Effector CD8-positive, alpha-beta T cell (primary cell): ENCODE measurements at places on chromosomes 6 and 20.

GRCh38 chr6:45929421-45930361, 86.0 kb downstream of the CLIC5 start:
- DNase-seq, result no peak

DNA sequence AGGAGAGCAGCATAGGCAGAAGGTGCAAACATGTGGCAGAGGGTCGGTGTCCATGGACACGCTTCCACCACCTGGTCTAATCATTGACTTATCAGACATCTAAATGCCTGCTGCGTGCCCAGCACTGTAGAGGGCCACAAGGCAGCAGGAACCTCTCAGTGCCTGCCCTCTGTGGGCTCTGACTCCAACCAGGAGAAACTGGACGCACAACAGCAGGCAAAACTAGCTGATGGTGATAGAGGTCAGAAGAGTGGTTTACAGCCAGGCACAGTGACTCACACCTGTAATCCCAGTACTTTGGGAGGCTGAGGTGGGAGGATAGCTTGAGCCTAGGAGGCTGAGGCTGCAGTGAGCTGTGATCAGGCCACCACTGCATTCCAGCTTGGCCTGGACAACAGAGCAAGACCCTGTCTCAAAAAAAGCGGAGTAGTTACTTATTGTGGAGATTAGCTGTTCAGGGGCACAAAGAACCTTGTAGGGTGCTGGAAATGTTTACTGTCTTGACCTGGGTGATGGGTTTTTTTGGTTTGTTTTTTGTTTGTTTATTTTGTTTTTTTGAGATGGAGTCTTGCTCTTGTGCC, 46.5 kb downstream of the PPARD start:
- DNase-seq, result no peak

GRCh38 chr20:51697096-51697826, 70.9 kb downstream of the ATP9A start:
- no peak for DNase-seq

DNA sequence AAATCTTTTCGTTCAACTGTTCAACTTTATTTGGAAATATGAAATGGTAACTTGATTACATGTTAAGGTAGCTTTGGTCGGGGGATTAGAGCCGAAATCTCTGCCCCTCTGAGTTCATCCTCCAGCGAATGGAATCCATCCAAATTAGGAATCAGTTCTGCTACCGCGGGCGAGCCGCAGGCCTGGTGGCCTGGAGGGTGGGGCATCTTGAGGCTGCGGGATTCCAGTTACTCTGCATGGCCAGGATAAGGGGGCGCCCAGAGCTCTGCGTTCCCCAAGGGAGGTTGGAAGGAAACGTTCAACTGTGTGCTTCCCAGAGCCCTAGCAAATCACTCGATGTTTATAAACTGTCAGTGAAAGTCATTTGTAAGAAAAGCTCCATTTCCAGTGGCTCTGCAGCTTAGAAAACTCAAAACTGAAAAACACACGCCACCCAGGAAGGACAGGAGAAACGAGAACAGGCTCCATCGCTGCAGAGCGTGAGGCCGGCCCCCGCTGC, 262.2 kb downstream of the TAF4 start:
- no peak for DNase-seq

- DNase-seq, result no peak
Measured at GRCh38 chr6:31465185-31465536, 32.8 kb upstream of the MICB start.

- no peak for DNase-seq
Measured at GRCh38 chr6:132142308-132142707, 191.1 kb upstream of the CCN2 start.

- no peak for DNase-seq
Measured at GRCh38 chr6:16840291-16840690, 79.0 kb upstream of the ATXN1 start.

DNA sequence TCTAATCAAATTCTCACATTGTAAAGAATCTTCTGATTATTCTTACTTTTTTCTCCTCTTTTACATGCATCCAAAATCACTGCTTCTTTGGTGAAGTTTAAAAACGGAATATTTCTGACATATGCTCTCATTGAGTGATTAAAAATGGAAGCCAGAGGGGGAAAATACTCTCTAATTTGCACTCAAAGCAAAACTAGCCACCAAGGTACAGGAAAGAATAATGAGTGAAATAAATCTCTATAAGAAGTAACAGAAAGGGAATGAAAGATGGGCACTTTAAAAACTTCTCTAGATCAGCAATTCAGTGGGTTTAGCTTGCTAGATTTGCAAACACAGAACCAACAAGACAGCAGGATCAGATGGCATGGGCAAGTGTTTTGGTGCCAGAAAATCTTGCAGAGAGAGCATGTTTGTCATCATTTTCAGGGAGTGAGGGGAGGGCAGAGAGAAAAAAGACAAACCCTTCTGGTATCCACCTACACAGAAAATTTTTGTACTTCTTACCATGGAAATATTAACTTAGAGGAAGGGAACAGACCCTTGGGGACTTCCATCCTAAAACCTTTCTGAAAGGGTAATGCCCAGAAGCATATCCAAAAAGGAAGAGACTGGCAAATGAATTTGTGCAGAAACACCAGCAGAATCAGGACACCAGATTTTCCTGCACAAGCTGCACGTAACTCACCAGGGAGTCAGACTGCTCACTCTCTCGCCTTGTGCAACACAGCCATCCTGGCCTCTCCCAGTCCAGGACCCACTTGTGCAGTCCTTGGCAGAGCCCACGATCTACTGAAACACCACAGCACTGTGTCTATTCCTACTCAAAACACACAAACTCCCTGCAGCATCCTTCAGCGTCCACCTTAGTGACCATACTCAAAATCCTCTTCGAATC, 270.2 kb upstream of the PRDM1 start:
- DNase-seq, result no peak

GRCh38 chr6:14312587-14312986, 195.0 kb downstream of the CD83 start:
- DNase-seq, result no peak

- no peak for DNase-seq
Measured at GRCh38 chr20:61119794-61120410, 132.2 kb upstream of the CDH4 start.

DNA sequence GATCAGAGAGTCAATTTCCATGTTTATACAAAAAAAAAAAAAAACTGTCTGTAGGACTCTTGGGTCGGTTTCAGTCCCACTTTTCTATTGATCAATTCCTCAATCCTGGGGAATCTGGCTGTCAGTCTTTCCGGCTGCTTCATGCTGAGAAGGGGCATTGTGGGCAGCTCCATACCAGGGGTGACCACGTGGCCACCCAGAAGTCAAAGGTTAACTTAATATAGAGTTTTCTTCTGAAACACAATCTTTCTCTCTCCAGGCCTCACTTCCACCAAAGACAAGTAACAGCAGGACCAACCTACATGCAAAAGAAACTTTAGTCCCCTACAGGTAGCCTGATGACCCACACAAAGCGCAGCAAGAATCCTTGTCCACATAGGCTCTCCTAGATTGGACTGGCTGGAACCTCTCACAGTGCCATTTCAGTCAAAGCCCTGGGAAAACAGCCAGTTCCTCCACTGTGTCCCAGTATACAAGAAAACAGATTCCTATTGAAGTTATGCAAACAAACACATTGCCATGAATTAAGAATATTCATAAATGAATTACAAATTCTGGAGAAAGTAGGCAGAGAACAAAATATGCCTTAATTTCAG, 18.5 kb upstream of the SERPINB9 start:
- DNase-seq, result no peak

GRCh38 chr20:48129345-48129942, 344.2 kb upstream of the SULF2 start:
- no peak for DNase-seq

DNA sequence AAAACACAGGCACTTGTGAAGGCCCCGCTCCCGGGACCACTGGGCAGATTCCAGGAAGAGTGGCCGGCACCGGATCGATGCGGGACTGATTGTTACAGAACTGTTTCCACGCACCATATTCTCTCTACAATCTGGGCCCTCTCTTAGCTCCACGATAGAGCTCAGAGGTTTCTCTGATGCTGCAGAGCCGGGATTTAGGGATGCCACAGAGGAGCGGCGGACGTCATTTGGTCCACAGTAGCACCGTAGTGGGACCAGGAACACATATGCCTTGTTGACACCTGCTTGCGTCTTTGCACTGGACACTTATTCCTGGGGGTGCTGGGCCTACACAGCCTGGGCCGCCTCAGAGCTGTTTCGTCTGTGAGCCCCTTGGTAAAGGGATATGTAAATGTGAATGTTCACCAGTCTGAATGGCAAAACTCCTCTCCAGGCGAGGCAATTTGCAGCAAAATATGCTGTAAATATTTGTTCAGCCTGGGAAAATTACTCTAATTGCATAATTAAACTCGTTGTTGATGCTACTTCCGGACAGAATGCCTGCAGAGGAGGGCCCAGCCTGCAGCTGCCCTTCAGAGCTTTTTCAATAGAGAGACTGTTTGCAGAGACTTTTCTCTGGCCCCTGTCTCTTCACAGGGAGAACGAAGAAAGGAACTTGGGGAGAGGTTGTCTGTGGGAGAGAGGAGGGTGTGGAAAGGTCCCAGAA, 9.4 kb downstream of the PCK1 start:
- DNase-seq, result no peak

- DNase-seq, result no peak
Measured at GRCh38 chr6:159988983-159989454, 20.1 kb downstream of the IGF2R start.

DNA sequence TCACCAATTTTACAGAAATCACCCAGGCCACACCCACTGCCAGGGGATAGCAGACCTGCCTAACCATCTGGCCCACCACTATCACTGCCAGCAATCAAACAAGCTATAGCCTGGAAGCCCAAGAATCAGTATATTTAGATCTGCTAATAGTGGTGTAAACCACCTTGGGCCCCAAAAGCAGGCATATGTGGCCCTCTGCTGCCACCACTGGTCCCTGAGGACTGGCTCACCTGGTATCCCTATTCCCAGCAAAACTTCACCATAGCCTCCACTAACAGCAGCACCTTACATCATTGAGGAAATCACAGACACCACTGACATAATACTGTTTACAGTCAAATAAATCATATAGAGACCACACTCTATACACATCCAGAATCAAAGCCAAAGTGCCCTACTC, 880.4 kb upstream of the MAN1A1 start:
- no peak for DNase-seq

DNA sequence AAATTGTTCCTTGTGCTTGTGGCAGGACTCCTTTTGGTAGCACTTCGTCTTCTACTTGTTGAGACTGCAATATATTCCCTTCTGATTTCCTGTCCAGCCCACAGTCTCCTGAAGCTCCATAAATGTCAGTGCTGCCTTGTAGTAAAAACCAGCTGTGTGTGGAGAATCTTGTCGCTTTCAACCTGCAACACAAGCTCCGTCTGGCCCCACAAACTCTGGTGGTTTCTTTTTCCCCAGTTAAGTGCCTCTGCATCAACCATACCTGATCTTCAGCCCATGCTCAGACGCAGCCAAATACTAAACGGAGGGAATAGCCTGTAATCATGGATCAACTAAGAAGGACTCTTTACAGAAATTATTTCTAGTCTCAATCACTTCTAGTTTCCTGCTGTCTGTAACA, 1133.3 kb upstream of the ADGRB3 start:
- DNase-seq, result no peak

DNA sequence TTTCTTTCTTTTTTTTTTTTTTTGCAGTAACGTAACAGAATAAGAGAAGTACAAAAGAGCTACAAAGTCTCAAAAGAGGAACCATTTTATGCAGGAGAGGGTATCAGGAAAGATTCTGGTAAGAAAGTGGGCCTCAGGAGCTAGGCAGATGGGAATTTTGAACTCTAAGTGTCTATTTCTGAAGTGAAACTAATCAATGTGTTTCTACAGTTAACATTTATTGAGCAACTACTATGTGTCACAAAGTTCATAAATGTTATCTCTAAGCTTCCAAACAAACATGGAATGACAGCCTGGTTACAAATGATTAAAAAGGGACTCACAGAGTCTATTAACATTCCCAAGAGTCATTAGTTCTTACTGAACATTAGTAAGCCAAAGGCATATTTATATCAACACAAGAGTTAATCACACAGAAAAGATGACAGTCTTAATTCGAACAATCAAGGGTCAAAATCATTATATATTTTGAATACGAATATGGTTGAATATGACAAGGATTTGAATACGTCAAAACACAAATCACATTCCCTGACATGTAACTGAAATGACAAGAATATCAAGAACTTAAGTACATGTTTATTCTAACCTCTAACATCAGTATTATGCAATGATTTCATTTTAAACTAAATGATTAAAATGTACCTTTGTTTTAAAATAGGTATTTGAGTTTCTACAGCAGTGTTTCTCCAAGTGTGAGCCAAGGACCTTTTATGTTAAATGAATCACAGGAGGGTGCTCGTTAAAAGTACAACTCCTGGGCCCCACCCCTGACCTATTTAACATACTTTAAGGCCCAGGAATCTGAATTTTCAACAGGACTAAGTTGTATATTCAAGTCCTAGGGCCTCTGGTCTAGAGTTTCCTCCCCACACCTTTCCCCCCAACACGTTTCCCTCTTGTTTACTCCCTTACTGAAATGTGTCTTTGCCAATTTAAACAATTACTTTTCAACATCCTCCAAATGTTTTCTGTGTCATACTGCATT, 89.7 kb downstream of the ATXN1 start:
- no peak for DNase-seq

GRCh38 chr6:156010-156409, 136.3 kb upstream of the DUSP22 start:
- DNase-seq, result no peak

GRCh38 chr20:19743640-19743995, 14.4 kb upstream of the RIN2 start:
- no peak for DNase-seq
